Activated T-cell treated with anti-CD3 and anti-CD28 coated beads, Interleukin-2, amount 50 U/mL, for 72 hours (primary cell): ENCODE measurements at places on chromosomes 3 and 15. TPM values are rescaled to one million over a fixed set of nuclear protein-coding genes. Genes with fewer than 3 reads are reported as not detected.

DNA sequence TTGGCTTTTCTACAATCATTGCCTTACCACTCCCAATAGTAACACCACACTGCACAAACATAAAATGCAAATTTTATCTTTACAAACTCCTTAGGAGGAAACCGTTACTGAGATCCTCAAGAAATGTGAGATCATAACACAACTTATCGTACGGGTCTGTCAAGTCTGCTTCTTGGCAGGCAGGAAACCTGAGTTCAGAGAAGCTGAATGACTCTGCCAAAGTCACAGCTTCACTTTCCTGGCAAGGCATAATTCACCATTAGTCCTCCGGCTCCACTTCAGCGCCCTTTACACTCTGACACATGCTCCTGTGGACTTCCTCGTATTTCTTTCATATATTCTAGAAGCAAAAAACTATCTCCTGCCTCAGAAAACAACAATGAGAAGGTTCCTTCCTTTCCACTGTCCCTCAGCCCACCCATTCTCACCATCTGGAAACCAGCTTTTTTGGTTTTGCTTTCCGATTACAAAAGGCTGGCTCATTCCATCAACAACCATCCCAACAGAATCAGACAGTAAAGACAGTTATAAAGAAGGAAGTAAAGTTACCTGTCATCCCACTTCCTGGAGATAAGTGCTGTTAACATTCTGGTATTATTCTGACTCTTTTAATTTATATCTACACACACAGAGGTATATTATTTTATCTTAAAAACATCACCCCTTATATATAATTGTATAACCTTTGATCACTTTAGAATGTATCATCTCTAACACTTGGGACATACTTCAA, 223.4 kb downstream of the STT3B start:
- H3K4me3 ChIP-seq, result peak overlapping the region; percentile 44
- H3K4me1 ChIP-seq, result peaks cover 49% of the 10 kb centered on the region
- no peaks in the 10 kb centered on the region for H3K36me3 ChIP-seq
- no peaks in the 10 kb centered on the region for H3K27me3 ChIP-seq
- H3K27ac ChIP-seq, result peak overlapping the region; percentile 99

DNA sequence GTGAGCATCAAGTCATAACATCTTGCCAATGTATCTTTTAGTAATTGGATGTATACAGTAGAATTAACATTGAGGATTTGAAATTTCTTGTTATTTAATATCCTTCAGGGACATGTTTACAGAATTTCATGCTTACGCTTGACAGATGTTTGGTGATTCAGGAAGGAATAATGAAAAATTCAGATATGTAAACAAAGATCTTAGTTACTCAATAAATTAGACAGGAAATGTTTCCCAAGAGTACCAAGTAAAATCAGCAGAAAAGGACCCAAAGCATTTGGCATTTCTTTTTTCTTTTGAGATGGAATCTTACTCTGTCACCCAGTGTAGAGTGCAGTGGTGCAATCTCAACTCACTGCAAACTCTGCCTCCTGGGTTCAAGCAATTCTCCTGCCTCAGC, 4.7 kb upstream of the COL6A5 start:
- H3K4me3 ChIP-seq, result no peak overlapping the region
- no peak for DNase-seq
- peaks cover 27% of the 10 kb centered on the region for H3K27me3 ChIP-seq
- H3K27ac ChIP-seq, result no peak overlapping the region
- H3K4me1 ChIP-seq, result peaks cover 12% of the 10 kb centered on the region

The DAPK2 gene
- total RNA-seq, result 2.3 TPM

DNA sequence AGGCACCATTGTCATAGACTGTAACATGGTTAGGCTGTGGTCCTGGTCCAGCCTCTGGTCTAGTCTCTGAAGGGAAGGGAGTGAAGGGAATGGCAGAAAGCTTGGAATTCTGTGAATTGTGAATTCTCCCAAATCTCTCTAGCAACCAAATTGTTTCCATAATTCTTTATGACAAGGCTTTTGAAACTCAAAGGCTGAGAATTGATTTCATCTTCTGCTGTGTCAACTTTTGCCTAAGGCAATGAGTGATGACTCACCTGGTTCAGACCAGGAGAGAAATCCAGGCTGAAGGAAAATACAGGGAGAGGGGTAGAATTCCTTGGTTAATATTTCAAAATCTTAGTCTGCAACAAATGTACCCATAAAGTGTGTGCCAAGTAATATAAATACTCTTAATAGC, 82.6 kb upstream of the ADPGK start:
- peaks cover 38% of the 10 kb centered on the region for H3K27me3 ChIP-seq
- no peaks in the 10 kb centered on the region for H3K4me1 ChIP-seq
- no peak overlapping the region for H3K4me3 ChIP-seq
- H3K36me3 ChIP-seq, result no peaks in the 10 kb centered on the region
- no peak overlapping the region for H3K27ac ChIP-seq

- no peaks in the 10 kb centered on the region for H3K27me3 ChIP-seq
- H3K4me1 ChIP-seq, result no peaks in the 10 kb centered on the region
- H3K27ac ChIP-seq, result peak overlapping the region; percentile 34
- no peak overlapping the region for H3K4me3 ChIP-seq
Measured at GRCh38 chr3:37096975-37097374, 77.4 kb downstream of the LRRFIP2 start.

GRCh38 chr3:174100744-174101143, 703.2 kb downstream of the NLGN1 start:
- no peak overlapping the region for H3K4me3 ChIP-seq
- no peaks in the 10 kb centered on the region for H3K27me3 ChIP-seq
- H3K4me1 ChIP-seq, result no peaks in the 10 kb centered on the region
- no peak overlapping the region for H3K27ac ChIP-seq
- no peak for DNase-seq

DNA sequence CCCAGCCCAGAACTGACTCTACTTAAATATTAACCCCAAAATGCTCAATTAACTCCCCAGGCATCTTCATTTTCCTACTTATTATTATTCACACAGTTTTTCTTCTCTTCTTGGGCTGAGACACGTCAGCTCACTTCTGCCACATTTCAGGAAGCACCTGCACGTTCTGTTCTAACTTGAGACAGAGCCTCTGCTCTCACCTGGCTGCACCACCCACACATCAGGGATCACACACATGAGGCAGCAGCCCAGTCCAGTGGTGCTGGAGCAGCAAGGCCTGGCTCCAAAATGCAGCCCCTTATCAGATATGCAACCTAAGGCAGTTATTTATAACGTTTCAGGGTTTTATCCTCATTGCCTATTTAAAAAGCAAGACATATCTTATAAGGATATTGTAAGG, 127.5 kb downstream of the OSBPL10 start:
- H3K4me1 ChIP-seq, result no peaks in the 10 kb centered on the region
- H3K27me3 ChIP-seq, result no peaks in the 10 kb centered on the region
- no peak for DNase-seq
- no peaks in the 10 kb centered on the region for H3K36me3 ChIP-seq

DNA sequence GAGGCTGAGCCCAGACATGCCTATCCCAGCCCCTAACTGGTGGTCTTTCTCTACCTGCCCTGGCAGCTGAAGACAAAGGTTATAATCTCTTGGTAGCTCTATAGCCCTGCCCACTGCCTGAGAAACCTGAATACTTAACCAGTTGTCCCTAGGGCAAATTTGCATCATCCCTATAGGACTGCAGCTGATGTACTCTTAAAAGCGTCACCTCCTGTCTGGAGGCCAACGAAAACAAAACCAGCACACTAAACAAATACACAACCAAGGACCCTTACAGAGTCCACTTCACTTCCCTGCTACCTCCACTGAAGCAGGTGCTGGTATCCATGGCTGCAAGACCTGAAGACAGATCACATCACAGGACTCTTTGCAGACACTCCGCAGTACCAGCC, 98.0 kb downstream of the KCNAB1 start:
- no peak for DNase-seq
- no peaks in the 10 kb centered on the region for H3K36me3 ChIP-seq
- no peak overlapping the region for H3K27ac ChIP-seq
- H3K27me3 ChIP-seq, result peaks cover 28% of the 10 kb centered on the region
- H3K4me3 ChIP-seq, result no peak overlapping the region
- no peaks in the 10 kb centered on the region for H3K4me1 ChIP-seq

The LSAMP gene
- total RNA-seq, result not detected

The ATP13A5 gene
- not detected for total RNA-seq

GRCh38 chr15:81199031-81199779, 2.5 kb downstream of the IL16 start:
- H3K27me3 ChIP-seq, result no peaks in the 10 kb centered on the region
- H3K4me1 ChIP-seq, result no peaks in the 10 kb centered on the region
- H3K27ac ChIP-seq, result no peak overlapping the region
- H3K4me3 ChIP-seq, result no peak overlapping the region
- no peaks in the 10 kb centered on the region for H3K36me3 ChIP-seq

The GMPS gene
- 126 TPM for total RNA-seq

The OR5K2 gene
- not detected for total RNA-seq

The GPR176 gene
- total RNA-seq, result 0.72 TPM

- H3K27me3 ChIP-seq, result no peaks in the 10 kb centered on the region
- no peak overlapping the region for H3K4me3 ChIP-seq
- H3K4me1 ChIP-seq, result no peaks in the 10 kb centered on the region
- no peak for DNase-seq
- no peak overlapping the region for H3K27ac ChIP-seq
- H3K36me3 ChIP-seq, result no peaks in the 10 kb centered on the region
Measured at GRCh38 chr3:85760342-85760741, 801.6 kb downstream of the CADM2 start.
